Daoy (cell line): ENCODE measurements at places on chromosomes 1 and 21.
A peak's percentile ranks its signal among the peaks of the same experiment; 100 is the strongest.

DNA sequence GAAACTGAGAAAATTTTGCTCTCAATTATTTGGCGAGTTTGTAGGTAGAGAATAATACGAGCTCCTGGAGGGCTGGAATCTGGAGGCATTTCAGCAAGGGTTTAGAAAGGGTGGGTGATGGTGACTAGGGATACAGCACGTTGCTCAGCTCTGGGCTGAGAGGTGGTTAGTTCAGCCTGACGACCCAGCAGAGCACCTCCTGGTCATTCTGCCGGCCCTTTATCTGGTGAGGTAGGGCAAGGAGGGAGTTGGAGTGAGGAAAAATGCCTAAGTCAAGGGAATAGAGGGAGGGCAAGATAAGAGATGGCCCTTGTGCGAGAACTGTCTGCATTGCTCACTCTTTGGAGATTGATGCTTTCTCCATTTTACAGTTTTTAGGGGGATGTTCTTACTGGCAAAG is 19.1 kb downstream of the GALNT2 start:
- no peak for DNase-seq

DNA sequence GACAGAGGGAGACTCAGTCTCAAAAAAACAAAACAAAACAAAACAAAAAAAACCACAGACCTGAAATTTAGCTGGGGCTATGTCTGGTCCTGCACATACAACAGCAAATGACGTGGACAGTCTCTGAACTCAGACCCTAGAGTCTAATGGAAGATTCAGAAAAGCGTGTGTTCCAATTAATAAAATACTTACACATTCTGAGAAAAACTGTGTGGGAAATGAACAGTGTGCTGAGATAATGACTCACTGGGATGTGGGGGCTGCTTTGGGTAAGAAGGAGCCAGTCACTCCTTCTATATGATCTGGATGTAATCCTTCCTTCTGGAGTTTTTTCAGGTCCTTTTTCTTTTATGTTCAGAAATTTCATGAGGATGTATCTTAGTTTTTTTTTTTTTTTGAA is 29.4 kb downstream of the CLDN14 start:
- peak; percentile 57 for DNase-seq

GRCh38 chr1:64550946-64551605 is 81.1 kb downstream of the CACHD1 start:
- DNase-seq: no peak

GRCh38 chr1:64912191-64912590 is 54.2 kb downstream of the JAK1 start:
- no peak for DNase-seq

- no peak for DNase-seq
Observed at GRCh38 chr1:225890346-225891228, 1.6 kb upstream of the LEFTY1 start.

DNA sequence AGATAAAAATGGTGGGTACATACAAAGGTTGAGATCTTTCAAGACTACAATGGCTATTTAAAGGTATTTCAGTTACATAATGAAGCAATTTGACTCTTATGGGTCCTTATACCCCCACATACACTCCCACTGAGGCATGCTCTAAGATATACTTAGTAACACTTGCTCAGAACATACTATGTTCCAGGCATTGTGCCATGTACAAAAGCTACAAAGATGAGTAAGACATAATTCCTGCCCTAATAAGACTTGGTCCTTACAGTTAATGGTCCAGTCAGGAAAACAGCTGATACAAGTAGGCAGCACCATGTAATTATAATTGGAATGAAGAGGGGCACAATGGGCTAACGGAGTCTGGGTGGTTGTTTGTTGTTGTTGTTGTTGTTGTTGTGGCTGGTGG is 166.7 kb upstream of the BEND5 start:
- no peak for DNase-seq

- no peak for DNase-seq
Observed at GRCh38 chr1:197319631-197320030, 51.6 kb downstream of the CRB1 start.

DNA sequence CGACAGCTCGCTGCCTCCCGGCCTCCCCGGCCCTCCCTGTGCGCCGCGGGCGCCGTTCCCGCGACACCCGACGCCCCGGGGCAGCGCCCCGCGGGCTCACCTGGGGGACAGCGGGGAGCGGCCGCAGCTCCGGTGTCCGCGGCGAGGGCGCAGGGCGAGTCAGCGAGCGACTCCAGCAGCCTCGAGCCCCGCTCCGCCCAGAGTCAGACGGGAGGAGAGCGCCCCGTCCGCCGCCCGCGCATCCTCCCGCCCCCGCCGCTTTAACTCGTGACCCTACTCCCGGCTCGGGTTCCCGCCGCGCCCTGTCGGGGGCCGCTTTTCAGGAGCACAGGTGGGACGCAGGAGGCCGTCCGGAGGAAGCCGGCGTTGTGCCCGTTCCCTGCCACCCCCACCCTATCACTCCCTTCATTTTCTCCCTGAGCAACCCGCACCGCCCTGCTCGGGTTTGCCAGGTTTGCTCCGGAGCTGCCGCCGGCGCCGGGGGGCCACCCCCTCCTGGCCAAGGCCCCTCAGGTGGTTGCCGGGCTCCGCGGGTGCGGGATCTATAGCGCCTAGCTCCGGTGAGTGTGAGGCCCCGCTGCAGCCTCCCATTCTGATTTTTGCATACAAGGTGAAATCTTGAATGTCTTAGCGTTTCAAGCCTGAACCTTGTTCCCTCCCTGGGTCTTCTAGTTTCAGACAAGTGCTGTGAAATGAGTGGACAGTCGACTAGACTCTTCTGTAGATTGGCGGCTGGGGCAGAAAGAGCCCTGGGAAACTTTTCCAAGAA is at the start of gene MCOLN3:
MCOLN3 (minus strand) TSS at position 205 of the 769 bp plus-strand sequence. CDS start 3,140 bp downstream, outside the sequence.
- DNase-seq: peak; percentile 77

- DNase-seq: no peak
Observed at GRCh38 chr1:221437171-221437570, 304.7 kb downstream of the DUSP10 start.

GRCh38 chr1:39987869-39988268 is 32.9 kb downstream of the MFSD2A start:
- DNase-seq: no peak

DNA sequence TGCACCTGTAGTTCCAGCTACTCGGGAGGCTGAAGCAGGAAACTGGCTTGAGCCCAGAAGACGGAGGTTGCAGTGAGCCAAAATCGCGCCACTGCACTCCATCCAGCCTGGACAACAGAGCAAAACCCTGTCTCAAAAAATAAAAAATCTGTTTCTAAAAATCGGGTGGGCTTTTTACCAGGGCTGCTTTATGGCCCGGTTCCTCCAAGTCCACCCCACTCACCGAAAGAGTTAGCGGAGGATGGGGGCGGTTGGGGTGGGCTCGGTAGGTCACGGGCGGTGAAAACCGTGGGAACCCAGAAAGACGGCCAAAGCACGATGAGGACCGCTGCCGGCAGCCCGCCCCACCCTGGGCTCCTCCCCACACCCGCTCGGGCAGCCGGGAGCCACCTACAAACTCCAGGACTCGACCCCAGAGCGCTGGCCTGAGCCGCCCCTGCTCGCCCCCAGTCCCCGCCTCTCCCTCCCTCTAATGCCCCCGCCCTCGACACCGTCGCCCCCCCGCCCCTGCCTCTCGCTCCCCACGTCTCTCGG is 846 bp upstream of the PER3 start:
- peak; percentile 69 for DNase-seq

GRCh38 chr1:160411271-160412027 is 11.1 kb downstream of the VANGL2 start:
- DNase-seq: no peak

DNA sequence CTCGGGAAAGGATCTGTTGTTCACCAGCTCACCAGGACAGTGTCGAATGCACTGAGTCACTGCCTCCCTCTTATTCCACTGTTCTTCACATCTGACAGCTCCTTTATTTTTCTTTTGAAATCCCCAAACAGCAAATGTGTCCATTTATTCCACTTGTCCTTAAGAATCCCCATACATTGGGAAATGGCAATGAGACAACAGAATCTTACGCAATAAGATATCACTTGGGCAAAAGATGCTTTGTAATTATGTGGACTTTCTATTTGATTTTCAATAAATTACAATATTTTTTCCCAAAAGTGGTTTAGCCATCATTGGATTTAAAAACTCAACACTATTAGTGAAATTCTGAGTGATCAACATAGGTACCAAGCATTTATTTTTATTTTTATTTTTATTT is 3.7 kb downstream of the KRTAP20-2 start:
- DNase-seq: no peak
